ENCODE measurements at places on chromosomes 6 and 20. TPM values are rescaled to one million over a fixed set of nuclear protein-coding genes. Genes with fewer than 3 reads are reported as not detected.

GNAS-AS1 gene
- total RNA-seq, result 0.24 TPM

C20orf141 gene
- not detected for total RNA-seq

PERP gene
- total RNA-seq, result 28.5 TPM

CCDC170 gene
- 0.11 TPM for total RNA-seq

COL11A2 gene
- total RNA-seq, result 0.48 TPM

CST5 gene
- total RNA-seq, result not detected

GGTLC1 gene
- total RNA-seq, result not detected

CCM2L gene
- total RNA-seq, result 8.3 TPM

KCNQ5 gene
- 0.18 TPM for total RNA-seq

PKIB gene
- total RNA-seq, result 62.9 TPM

RSPO3 gene
- not detected for total RNA-seq

OPRM1 gene
- not detected for total RNA-seq

LMBRD1 gene
- total RNA-seq, result 11.3 TPM

Data from H7 (cell line).